Ascending aorta (tissue), 2 donors: ENCODE measurements at places on chromosomes 6 and 20.

GRCh38 chr6:49666930-49667757 lies 30.5 kb upstream of the RHAG start:
- H3K36me3 ChIP-seq, result no peaks in the 10 kb centered on the region
- H3K4me1 ChIP-seq, result no peaks in the 10 kb centered on the region
- H3K27ac ChIP-seq, result no peak overlapping the region
- H3K27me3 ChIP-seq, result no peaks in the 10 kb centered on the region

GRCh38 chr6:137699031-137699683 lies 167.9 kb upstream of the TNFAIP3 start:
- no peaks in the 10 kb centered on the region for H3K27me3 ChIP-seq
- no peak overlapping the region for H3K4me3 ChIP-seq
- H3K36me3 ChIP-seq, result no peaks in the 10 kb centered on the region
- no peak for DNase-seq
- H3K27ac ChIP-seq, result peak overlapping the region; percentile 44

DNA sequence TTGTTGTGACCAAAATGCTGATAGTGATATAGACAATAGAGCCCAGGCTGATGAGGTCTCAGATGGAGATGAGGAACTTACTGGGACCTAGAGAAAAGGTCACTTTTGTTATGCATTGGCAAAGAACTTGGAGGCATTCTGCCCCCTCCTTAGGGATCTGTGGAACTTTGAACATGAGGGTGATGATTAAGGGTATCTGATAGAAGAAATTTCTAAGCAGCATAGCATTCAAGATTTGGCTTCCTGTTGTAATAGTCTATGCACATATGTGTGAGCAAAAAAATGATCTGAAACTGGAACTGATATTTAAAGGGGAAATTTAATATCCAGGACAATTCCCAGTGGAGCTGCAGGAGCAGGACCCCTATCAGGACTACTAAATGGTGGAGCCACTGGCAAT lies 17.1 kb downstream of the HLA-A start:
- H3K4me1 ChIP-seq, result peaks cover 3% of the 10 kb centered on the region
- H3K36me3 ChIP-seq, result no peaks in the 10 kb centered on the region
- H3K27ac ChIP-seq, result no peak overlapping the region
- no peaks in the 10 kb centered on the region for H3K27me3 ChIP-seq
- no peak for DNase-seq
- H3K4me3 ChIP-seq, result no peak overlapping the region

GRCh38 chr6:43916924-43917877 lies 147.2 kb downstream of the VEGFA start:
- no peaks in the 10 kb centered on the region for H3K27me3 ChIP-seq
- no peaks in the 10 kb centered on the region for H3K36me3 ChIP-seq
- no peak overlapping the region for H3K4me3 ChIP-seq
- no peak for DNase-seq
- H3K4me1 ChIP-seq, result no peaks in the 10 kb centered on the region
- no peak overlapping the region for H3K27ac ChIP-seq

DNA sequence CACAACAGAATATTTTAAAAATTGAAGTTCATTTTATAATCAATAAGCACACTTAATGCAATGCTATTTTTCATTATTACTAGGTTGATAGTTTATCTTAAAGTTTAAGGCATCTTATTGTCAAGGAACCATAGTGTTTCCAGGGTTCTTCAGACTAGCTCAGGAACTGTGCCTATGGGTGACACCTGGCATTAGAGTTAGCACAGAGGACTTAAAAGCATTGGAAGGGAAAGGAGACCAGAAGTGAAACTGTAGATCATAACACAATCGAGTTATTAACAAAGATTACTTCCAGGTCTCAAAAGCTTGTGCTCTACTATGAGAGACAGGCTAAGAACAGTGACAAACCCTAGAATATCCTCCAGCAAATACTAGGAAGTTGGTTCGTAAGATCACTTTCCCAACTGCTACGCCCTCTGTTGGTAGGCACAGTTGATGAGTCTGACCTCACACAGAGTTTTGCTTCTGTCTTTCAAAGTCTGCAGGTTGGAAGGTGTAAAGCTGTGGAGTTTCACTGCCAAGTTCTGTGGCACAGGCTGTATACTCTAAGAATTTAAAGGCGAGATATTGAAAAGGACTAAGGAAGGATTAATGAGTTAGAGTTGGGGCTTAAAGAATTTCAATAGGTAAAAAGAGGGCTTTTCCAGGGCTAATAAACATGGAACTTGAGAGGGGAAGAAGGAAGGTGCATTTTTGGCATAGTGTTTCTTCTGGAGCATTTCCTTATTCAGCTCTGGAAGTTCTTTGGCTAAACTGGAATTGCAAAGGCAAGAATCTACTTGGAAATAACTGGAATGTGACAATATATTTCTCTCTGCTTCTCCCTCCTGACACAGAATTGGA lies 531.3 kb upstream of the JAG1 start:
- no peaks in the 10 kb centered on the region for H3K27me3 ChIP-seq
- H3K27ac ChIP-seq, result peak overlapping the region; percentile 3
- no peaks in the 10 kb centered on the region for H3K36me3 ChIP-seq
- DNase-seq, result no peak

DNA sequence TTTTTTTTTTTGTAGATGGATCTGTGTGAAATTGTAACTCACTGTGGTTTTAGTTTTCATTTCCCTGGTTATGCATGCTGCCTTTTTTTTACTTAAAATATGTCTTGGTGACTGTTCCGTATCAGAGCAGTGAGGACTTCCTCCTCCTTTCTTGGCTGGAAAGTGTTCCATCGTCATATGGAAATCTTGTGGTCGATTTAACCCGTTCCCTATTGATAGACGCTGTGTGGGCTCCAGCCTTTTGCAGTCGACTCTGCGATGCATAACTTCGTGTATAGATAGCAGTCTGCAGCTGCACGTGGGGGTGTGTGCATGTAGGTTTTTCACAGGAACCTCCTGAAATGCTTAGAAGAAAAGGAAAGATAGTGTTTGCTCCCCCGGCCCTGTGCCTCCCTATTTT lies 28.1 kb upstream of the PNPLA1 start:
- H3K4me3 ChIP-seq, result no peak overlapping the region
- no peak overlapping the region for H3K27ac ChIP-seq
- H3K36me3 ChIP-seq, result no peaks in the 10 kb centered on the region
- no peaks in the 10 kb centered on the region for H3K27me3 ChIP-seq
- DNase-seq, result no peak
- no peaks in the 10 kb centered on the region for H3K4me1 ChIP-seq

DNA sequence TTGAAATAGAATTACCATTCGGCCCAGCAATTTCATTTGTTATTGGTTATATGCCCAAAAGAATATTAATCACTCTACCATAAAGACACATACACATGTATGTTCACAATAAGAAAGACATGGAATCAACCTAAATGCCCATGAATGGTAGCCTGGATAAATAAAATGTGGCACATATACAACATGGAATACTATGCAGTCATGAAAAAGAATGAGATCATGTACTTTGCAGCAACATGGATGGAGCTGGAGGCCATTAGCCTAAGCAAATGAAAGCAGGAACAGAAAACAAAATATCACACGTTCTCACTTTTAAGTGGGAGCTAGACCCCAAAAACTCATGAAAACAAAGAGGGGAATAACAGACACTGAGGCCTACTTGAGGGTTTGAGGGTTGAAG lies 52.6 kb upstream of the RNGTT start:
- no peaks in the 10 kb centered on the region for H3K27me3 ChIP-seq
- no peaks in the 10 kb centered on the region for H3K36me3 ChIP-seq
- DNase-seq, result no peak
- H3K4me3 ChIP-seq, result no peak overlapping the region
- no peak overlapping the region for H3K27ac ChIP-seq
- H3K4me1 ChIP-seq, result no peaks in the 10 kb centered on the region

DNA sequence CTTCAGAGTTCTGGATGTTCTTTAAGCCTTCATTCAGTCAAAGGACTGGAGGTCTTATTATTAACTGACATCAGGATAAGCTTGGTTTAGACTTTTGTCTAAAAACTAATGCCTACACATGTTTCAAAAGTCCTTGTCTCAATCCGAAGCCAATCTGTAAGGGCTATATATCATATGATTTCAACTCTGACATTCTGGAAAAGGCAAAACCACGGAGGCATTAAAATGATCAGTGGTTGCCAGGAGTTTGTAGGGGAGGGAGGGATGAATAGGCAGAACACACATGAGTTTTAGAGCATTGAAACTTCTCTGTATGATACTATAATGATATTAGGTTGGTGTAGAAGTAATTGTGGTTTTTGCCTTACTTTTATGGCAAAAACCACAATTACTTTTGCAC lies 1285.8 kb upstream of the CITED2 start:
- no peak overlapping the region for H3K27ac ChIP-seq
- H3K27me3 ChIP-seq, result no peaks in the 10 kb centered on the region
- no peak overlapping the region for H3K4me3 ChIP-seq
- H3K36me3 ChIP-seq, result no peaks in the 10 kb centered on the region

- H3K4me3 ChIP-seq, result no peak overlapping the region
- no peaks in the 10 kb centered on the region for H3K27me3 ChIP-seq
- no peak for DNase-seq
- H3K27ac ChIP-seq, result no peak overlapping the region
- H3K4me1 ChIP-seq, result no peaks in the 10 kb centered on the region
- H3K36me3 ChIP-seq, result peaks cover 87% of the 10 kb centered on the region
Observed at GRCh38 chr20:49230561-49231133, 11.4 kb downstream of the DDX27 start.

DNA sequence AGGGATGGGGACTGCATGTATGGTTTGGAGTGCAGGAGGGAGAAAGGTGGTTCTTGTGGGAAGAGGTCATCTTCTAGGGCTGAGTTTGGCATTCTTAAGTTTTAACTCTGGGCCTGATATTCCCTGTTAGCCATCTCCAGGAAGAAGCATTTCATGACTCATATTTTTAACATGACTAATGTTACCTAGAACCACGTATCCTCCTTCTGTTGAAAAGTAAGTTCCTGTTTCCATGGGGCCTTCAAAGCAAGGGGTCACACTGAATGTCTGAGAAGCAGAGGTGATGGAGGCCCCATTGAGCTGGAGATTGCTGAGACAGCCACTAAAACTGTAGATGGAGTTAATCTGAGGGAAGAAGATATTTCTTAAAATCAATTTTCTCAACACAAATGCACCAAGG lies 30.2 kb downstream of the FAM229B start:
- peaks cover 30% of the 10 kb centered on the region for H3K36me3 ChIP-seq
- H3K4me1 ChIP-seq, result no peaks in the 10 kb centered on the region
- H3K4me3 ChIP-seq, result no peak overlapping the region

- H3K4me3 ChIP-seq, result no peak overlapping the region
- no peaks in the 10 kb centered on the region for H3K27me3 ChIP-seq
- H3K27ac ChIP-seq, result no peak overlapping the region
- peaks cover 35% of the 10 kb centered on the region for H3K4me1 ChIP-seq
Observed at GRCh38 chr20:62808211-62808865, 3.7 kb downstream of the OGFR start.

DNA sequence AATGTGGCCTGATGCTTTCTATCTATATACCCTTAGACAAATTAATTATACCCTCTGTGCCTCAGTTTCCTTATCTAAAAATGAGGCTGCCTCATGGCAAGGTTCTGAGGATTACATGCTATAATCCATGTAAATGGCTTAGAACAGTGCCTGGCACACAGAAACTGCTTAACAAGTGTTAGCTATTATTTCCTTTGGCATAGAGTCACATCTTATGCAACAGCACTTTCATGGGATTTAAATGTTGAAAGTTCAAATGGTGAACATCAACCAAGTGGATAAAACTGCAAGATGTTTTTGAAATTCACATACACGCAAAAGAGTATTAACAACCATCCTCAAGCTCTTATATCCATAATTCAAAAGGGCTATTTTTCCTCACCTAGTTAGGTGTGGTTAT lies 202.8 kb upstream of the JAG1 start:
- peak overlapping the region; percentile 20 for H3K27ac ChIP-seq
- no peak overlapping the region for H3K4me3 ChIP-seq
- H3K4me1 ChIP-seq, result no peaks in the 10 kb centered on the region

- no peaks in the 10 kb centered on the region for H3K27me3 ChIP-seq
- H3K36me3 ChIP-seq, result no peaks in the 10 kb centered on the region
- no peak overlapping the region for H3K27ac ChIP-seq
- H3K4me3 ChIP-seq, result no peak overlapping the region
Observed at GRCh38 chr6:106163446-106163965, 77.4 kb downstream of the PRDM1 start.

DNA sequence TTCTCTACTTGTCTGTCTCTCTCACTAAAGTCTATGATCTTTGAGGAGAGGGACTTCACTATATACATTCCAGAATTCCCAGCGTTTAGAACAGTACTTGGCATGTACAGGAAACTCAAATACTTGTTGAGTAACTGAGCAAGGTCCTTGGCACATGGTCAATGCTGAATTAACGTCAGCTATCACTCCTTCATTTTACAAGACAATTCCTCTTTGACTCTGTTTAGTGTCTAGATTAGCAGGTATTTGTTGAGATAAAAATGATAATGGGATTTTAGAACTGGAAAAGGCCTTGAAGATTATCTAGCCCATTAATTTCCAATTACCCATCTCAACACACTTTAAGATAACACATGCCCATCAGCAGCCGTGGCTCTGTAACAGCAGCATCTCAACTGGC lies 6.6 kb upstream of the GUCA1B start:
- no peaks in the 10 kb centered on the region for H3K27me3 ChIP-seq
- no peak overlapping the region for H3K27ac ChIP-seq
- H3K4me3 ChIP-seq, result no peak overlapping the region

DNA sequence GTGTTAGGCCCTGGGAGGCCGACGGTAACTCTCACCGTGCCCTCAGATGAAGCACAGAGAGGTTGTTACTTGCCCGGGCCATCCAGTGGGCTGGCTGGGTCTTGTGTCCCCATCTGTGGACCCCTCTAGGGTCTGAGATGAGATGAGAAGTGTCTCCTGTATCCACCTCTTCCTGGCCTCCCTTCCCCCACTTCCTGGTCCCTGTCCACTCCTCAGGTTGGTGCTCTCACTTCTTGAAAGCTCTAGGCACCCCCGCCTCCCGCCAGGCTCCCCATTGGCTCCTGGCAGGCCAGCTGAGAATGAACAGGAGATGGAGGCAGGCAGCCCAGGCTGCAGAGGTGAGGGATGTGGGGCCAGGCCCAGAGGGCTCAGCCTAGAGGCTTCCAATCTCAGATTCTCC lies 1.5 kb downstream of the MMP24OS start:
- peaks cover 38% of the 10 kb centered on the region for H3K36me3 ChIP-seq
- H3K27ac ChIP-seq, result peak overlapping the region; percentile 99
- peak overlapping the region; percentile 97 for H3K4me3 ChIP-seq
- H3K27me3 ChIP-seq, result no peaks in the 10 kb centered on the region
- no peak for DNase-seq
- peaks cover 10% of the 10 kb centered on the region for H3K4me1 ChIP-seq

DNA sequence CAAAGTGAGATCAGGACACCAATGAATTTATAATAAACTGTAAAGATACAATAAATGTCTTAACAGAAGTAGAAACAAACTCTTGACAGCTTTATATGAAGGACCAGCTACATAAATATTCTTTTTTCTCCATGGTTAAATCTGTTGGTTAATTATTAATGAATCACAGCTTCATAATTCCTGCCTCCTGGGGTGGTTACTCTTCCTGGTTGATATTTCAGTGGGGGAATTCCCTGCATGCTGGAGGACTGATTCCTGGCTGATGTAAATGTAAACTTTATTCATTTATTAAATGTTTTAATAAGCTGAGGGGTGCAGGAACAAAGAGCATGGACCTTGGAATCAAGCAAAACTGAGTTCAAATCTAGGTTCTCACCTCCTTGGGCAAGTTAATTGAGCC lies 16.2 kb upstream of the RCAN2 start:
- H3K27me3 ChIP-seq, result no peaks in the 10 kb centered on the region
- DNase-seq, result no peak
- peak overlapping the region; percentile 86 for H3K27ac ChIP-seq
- H3K4me1 ChIP-seq, result peaks cover 7% of the 10 kb centered on the region
- H3K4me3 ChIP-seq, result no peak overlapping the region
- H3K36me3 ChIP-seq, result no peaks in the 10 kb centered on the region
